HFFc6 (cell line): ENCODE measurements at places on chromosomes 4 and X. TPM values are rescaled to one million over a fixed set of nuclear protein-coding genes. Genes with fewer than 3 reads are reported as not detected.

DNA sequence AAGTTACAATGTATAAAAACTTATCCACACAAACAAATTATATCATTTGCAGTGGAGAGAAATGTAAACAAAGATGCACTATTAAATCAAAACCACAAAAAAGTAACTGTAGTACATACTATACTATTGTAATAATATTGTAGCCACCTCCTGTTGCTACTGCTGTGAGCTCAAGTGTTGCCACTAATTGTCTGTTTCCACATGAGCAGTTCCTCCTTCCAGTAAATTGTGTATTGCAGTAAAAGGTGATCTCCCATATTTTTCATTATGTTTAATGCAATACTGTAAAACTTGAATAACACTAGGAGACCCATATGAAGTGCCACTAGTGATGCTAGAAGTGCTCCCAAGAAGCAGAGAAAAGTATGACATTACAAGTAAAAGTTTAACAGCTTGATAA is 11.7 kb downstream of the LIN54 start:
- DNase-seq = no peak

The RXFP1 gene
- not detected in 3 replicates for total RNA-seq

GRCh38 chr4:3221184-3221494 is 27.8 kb upstream of the MSANTD1 start:
- DNase-seq = no peak

- no peak for DNase-seq
Measured at GRCh38 chr4:25368315-25368714, 8.7 kb upstream of the ANAPC4 start.

The PRDM8 gene
- 21.6 to 26.1 TPM (median 23.1 TPM) in 3 replicates for total RNA-seq

The PAGE4 gene
- total RNA-seq = not detected in 3 replicates

- DNase-seq = no peak
Measured at GRCh38 chrX:39811376-39811775, 286.4 kb downstream of the BCOR start.

The CFAP99 gene
- not detected in 3 replicates for total RNA-seq

GRCh38 chr4:149031399-149031798 is 589.2 kb upstream of the NR3C2 start:
- no peak for DNase-seq

DNA sequence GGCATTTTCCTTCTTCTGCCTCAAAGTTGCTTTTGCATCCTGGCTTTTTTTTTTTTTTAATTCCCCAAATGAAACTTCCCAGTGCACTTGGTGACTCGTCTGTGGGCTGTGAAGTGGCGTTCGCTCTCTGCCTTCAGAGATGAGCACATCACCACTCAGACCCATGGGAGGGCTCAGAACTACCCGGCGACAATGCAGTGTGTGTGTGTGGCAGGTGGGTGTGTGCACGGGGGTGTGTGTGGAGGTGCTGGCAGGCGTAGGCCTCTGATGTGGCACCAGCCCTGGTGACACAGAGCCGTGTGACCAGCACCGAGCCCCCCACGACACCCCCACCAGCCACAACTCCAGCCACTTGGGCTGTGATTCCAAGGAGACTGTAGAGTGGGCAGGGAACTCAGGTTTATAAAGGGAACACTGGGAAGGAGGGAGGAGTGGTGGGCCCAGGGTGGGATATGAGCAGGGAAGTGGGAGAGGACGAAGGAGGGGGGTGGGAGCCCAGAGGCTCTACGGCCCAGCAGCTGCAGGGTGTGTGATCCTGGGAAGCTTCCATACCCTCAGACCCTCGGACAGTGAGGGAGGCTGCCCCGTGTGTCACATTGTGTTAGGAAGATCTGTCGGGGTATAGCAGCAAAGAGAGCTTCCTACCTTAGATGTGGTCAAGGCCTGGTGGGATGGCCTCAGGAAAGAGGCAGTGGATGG is 6.0 kb upstream of the WFS1 start:
- DNase-seq = no peak

GRCh38 chr4:165698272-165698671 is 174.8 kb upstream of the TLL1 start:
- DNase-seq = no peak

The DCAF16 gene
- total RNA-seq = 19.1 to 19.9 TPM (median 19.2 TPM) in 3 replicates

The PHKA2 gene
- total RNA-seq = 11.6 and 17.7 TPM in 2 replicates

DNA sequence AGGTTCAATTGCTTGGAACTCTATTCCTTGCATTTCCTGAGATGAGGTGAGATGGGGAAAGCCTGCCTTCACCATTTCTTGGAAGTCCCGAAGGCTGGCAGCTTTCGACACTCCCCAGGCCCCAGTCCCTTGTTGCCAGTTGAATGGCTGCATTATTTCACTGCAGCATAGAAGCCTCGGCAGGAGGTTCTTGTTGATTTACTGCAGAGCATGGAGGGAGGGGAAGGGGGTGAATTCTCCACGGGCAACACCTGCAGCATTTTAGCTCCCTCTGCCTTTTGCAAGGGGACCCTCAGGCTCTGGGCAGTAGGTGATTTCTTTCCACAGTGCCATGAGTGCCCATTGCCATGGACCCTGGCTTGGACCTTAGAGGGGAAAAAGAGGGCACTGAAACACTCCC is 10.7 kb upstream of the BCLAF3 start:
- no peak for DNase-seq

The RPS6KA6 gene
- total RNA-seq = 5.4 and 6.4 TPM in 2 replicates

The LPAR4 gene
- not detected in 3 replicates for total RNA-seq
